ENCODE measurements at places on chromosomes 7 and 10.

DNA sequence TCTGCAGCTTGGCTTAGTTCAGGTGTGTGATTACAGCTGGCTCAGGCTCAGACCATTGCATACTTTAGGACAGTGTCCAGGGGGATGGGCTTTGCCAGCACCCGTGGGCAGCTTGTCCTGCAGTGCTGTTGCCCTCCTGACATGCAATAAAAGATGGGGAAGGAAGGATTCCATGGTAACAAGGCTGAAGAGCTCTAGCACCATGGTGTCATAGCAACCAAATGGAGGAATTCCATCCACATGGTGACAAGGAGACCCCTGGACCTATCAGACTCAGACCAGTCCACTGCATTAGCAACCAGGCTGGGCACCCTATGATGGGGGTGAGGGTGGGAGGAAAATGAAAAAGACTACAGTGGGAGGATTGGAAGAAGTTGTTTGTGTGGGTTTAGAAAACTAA is 49.9 kb downstream of the SORCS3 start:
- no peak for DNase-seq

- DNase-seq = no peak
Observed at GRCh38 chr7:104958371-104958865, 55.6 kb upstream of the KMT2E start.

DNA sequence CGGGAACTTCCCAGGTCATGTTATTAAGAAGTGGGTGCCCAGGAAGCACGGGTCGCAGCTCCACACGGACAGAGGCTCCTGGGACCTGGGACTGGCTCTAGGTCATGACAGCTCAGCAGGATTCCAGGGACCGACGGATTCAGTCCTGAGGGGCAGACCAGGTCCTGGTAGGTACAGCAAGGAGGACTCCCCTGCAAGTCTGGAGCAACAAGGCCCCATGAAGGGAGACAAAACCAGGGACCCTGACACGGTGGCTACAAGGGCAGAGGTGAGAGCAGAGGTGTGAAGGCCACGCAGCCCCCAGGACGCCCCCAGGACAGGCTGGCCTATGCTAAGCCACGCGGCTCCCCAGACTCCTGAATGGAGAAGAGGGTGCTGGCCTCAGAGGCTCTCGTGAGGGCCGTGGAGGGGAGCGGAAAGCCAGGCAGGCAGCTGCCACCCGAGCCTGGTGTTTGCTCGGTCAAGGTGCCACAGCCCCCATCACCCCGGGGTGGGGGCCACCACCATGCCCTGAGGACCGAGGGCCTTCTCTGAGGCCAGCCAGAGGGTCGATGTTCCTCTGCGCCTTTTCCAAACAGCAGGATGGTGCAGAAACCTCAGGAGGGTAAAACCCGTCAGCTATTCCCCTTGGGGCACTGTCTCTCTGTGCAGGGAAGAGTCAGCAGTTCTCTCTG is 348.9 kb downstream of the PTPRN2 start:
- DNase-seq = no peak

DNA sequence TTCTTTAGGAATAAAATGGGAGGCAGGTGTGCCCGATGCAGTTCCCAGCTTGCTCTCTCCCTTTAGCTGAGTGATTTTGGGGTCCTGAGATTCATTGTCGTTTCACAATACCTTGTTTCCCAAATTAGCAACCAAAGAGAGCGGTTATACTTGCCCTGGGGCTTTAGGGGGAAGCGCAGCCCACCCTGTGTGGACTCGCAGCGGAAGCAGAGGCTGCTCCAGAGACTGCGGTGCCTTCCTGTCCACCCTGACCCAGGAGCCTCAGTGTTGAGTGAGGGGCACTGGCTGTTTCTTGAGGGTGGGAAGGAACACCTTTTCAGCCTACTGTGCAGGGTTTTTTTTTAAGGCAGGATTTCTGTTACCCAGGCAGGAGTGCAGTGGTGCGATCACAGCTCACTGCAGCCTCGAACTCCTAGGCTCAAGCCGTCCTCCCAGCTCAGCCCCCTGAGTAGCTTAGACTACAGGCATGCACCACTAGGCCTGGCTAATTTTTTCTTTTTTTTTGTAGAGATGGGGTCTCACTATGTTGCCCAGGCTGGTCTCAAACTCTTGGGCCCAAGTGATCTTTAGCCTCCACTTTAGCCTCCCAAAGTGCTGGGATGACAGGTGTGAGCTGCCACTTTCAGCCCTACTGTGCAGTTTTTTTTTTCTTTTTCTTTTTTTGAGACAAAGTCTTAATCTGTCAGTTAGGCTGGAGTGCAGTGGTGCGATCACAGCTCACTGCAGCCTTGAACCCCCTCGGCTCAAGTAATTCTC is 67.0 kb downstream of the DNAJB6 start:
- DNase-seq = no peak

DNA sequence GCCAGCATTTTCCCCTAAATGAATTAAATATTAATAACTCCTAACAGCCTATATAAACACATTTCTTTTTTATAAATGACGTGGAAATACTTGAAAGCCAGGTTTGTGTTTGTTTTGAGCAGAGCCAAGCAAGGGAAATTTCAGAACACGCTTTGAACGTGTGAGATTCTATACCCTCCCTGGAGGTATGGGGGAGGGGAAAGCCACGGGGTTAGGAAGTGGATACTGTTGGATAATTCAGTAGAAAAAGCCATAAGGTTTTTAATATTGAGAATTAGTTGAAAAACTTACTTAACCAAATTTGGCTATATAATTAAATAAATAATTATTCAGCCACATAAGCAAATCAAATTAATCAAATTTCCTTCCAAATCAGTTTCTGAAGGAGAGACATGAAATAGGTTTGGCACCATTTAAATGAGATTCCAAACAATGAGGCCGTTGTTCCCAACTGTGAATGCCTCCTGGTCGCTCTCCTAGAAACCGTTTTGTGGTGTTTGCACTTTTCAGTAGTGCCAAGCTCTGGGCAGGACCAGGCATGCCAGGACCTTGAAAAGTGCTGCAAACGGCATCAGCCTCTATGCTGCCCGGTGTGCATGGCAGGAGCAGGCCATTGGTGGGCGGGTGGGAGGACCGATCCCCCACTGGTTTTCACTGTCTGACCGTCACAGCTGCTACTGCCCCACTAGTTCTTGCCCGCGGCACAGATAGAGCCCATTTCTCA is 88.1 kb downstream of the SEPTIN14 start:
- DNase-seq = no peak

- DNase-seq = no peak
Observed at GRCh38 chr10:103991393-103992128, 24.6 kb downstream of the SLK start.

- DNase-seq = no peak
Observed at GRCh38 chr10:17075533-17076359, 53.9 kb downstream of the CUBN start.

GRCh38 chr7:30169579-30169978 is 34.8 kb downstream of the MTURN start:
- DNase-seq = no peak

DNA sequence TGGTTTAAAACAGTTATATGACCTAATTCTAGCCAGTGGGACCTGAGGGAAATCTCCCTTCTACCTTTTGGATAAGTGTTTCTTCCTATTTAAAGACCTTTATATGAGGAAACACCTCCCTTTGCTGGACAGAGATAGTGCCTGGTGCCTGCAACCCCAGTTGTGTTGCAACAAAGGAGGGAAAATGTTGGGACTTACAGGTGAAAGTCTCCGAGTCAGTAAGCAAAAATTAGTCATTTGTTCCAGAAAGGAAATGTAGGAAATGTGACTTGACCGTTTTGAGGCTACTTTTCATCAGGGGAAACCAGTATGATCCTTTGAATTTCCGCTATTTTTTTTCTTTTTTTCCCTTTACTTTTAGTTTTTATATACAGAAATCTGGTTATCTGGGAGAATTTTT is 165.5 kb downstream of the DKK1 start:
- DNase-seq = no peak

DNA sequence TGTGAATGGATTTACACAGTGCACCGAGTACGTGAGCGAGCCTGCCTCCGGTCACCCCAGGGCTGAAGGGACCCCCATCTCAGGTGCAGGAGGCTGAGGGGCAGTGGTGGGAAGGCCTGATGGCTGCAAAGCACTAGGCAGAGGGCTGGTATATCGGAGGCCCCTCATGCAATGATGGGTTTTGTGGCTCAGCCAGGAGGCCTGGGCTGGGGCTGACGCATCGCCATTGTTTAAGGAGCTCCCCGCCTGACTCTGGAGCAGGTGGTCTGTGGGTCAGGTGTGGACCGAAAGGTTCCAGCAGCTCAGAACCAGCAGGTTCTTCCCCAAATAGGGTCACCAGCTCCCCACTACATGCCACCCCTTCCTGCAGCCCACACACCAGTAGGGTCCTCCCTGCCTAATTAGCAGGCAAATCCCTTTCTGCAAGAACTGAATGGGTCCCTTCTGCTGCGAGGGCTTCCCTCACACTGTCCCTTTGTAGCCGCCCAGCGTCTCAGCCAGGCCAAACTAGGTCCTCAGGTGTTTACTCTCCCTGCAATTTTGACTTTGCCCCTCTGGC is 33.0 kb downstream of the OAT start:
- DNase-seq = no peak
